ENCODE measurements at places on chromosomes 12 and 14. TPM values are rescaled to one million over a fixed set of nuclear protein-coding genes. Genes with fewer than 3 reads are reported as not detected.

NOVA1 gene
- 3.7 TPM for total RNA-seq

DNA sequence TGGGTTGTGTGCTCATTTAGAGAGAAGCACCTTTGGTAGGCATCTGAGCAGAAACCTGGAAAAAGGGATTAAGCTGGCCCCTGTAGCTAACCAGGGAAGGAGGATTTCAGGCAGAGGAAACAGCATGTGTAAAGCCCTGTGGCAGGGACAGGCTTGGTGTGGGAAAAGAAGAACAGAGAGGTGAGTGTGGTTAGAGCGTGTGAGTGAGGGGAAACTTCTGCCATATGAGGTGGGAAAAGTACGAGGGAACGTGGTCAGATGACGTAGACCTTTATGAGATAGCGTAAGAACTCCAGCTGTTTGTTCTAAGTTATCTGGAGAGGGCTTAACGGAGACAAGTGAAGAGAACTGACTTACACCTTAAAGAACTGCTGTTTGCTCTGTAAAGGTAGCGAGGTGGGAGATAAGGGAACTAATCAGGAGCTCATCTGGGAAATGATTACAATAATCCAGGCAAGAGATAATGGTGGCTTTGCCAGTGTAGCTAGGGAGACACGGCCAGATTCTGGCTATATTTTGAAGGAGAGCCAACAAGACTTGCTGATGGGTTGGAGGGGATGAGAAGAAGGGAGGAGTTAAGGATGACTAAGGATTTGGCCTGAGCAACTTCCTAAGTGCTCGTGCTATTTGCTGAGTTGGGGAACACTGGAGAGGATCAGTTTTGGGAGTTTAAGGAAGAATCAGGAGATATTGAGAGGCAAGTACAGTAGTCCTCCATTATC is 234.0 kb downstream of the ETNK1 start:
- no peak overlapping the region for H3K27ac ChIP-seq
- no peak overlapping the region for H3K4me3 ChIP-seq
- peaks cover 5% of the 10 kb centered on the region for H3K27me3 ChIP-seq
- H3K4me1 ChIP-seq, result no peaks in the 10 kb centered on the region

WNT5B gene
- 2.1 TPM for total RNA-seq

- no peaks in the 10 kb centered on the region for H3K36me3 ChIP-seq
- no peak overlapping the region for H3K27ac ChIP-seq
- no peaks in the 10 kb centered on the region for H3K4me1 ChIP-seq
- DNase-seq, result no peak
Observed at GRCh38 chr14:79639613-79640012, 571.7 kb downstream of the DIO2 start.

GLT1D1 gene
- 11.8 TPM for total RNA-seq

- no peak overlapping the region for H3K27ac ChIP-seq
- H3K36me3 ChIP-seq, result no peaks in the 10 kb centered on the region
- no peaks in the 10 kb centered on the region for H3K27me3 ChIP-seq
- H3K4me3 ChIP-seq, result no peak overlapping the region
- no peaks in the 10 kb centered on the region for H3K4me1 ChIP-seq
Observed at GRCh38 chr14:29148221-29148620, 381.6 kb downstream of the FOXG1 start.

GRCh38 chr12:113208041-113208934 is 13.0 kb upstream of the TPCN1 start:
- DNase-seq, result peak; percentile 38
- H3K4me1 ChIP-seq, result peaks cover 33% of the 10 kb centered on the region
- no peaks in the 10 kb centered on the region for H3K36me3 ChIP-seq
- peak overlapping the region; percentile 72 for H3K27ac ChIP-seq
- H3K27me3 ChIP-seq, result no peaks in the 10 kb centered on the region

- no peak overlapping the region for H3K27ac ChIP-seq
- no peak for DNase-seq
- no peaks in the 10 kb centered on the region for H3K4me1 ChIP-seq
Observed at GRCh38 chr14:92014040-92014439, 25.8 kb downstream of the TRIP11 start.
